ENCODE measurements at places on chromosomes 13 and 19.

DNA sequence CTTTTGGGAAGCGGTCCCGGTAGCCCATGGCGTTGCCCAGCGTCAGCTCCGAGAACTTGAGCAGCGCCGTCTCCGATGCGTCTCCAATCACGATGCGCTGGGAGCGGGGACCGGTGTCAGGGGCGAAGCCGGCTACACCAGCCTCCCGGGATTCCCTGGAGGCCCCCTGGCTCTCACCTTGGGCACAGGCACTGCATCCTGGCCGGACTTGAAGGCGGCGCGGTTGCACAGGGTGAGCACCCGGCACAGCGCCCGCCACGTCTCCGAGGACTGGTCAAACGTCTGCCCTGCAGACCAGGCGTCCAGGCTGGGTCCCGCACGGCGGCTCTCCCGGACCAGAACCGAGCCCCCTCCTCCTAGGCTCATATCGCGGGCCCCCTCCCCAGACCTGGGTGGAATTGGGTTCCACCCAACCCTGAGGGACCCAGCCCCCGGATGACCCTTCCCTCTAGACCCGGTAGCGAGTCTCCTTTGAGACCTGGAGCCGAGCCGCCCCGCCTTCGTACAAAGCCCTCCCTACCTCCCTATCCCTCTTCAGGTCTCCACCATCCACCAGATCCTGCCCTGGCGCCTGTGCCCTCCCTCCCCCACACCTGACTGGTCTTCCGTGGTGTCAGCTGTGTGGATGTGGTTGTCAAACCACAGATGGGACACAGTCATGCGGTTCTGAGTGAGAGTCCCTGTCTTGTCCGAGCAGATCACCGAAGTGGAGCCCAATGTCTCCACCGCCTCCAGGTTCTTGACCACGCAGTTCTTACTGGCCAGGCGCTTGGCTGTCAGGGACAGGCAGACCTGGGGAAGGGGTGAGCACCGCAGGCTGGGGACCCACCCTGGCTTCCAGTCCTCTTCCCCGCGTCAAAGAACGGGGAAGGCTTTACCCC is 4.8 kb downstream of the ATP4A start:
- DNase-seq, result no peak

- DNase-seq, result peak; percentile 40
Measured at GRCh38 chr19:19447536-19448237, 42.2 kb downstream of the GATAD2A start.

GRCh38 chr19:57887195-57887941 is 1.5 kb downstream of the ZNF814 start:
- DNase-seq, result no peak

DNA sequence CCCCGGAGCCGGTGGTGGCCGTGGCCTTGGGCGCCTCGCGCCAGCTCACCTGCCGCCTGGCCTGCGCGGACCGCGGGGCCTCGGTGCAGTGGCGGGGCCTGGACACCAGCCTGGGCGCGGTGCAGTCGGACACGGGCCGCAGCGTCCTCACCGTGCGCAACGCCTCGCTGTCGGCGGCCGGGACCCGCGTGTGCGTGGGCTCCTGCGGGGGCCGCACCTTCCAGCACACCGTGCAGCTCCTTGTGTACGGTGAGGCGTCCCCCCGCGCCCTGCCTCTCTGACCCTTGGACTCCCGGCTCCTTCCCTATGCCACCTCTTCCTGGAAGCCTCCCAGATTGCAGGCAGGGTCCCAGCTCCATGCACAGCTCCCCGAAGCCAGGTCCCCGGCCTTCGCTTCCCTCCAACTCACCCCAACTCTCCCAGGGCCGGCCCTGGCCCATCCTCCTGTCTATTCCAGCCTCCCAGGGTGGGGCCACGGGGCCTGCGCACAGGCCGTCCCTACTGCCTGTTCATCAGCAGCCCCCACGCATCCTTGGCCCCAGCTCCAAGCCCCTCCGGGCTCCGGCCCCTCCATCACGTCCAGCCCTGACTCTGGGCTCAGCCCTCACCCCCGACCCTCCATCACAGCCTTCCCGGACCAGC is 1.7 kb downstream of the MADCAM1 start:
- DNase-seq, result no peak

- no peak for DNase-seq
Measured at GRCh38 chr19:11337080-11337479, 2.4 kb downstream of the RAB3D start.

DNA sequence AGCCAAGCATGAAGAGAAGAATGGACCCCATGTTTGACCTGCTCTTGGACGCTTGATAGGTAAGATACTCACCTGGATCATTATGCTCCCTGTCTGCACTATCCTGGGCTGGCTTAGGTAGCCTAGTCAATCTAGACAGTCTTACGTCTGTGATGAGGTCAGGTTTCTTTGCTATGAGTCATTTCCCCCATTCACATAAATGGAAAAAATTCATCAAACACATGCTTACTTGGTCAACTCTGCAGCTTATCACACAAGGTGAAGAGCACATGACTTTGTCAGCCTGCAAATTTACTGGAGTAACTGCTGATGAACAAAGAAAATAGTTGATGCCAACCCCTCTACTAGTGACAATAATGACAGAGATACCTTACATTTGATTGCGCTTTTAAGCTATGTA is 170.0 kb downstream of the NUFIP1 start:
- peak; percentile 30 for DNase-seq

- no peak for DNase-seq
Measured at GRCh38 chr19:43584484-43584883, 8.9 kb downstream of the PINLYP start.

- no peak for DNase-seq
Measured at GRCh38 chr19:58394821-58395219, 636 bp upstream of the RNF225 start.

- DNase-seq, result no peak
Measured at GRCh38 chr19:13974073-13974472, 21.8 kb downstream of the DCAF15 start.

GRCh38 chr13:39448834-39449233 is 154.2 kb downstream of the LHFPL6 start:
- DNase-seq, result no peak

- DNase-seq, result no peak
Measured at GRCh38 chr19:42872608-42873007, 6.9 kb downstream of the PSG1 start.

GRCh38 chr13:75458696-75459422 is 23.1 kb downstream of the TBC1D4 start:
- no peak for DNase-seq

GRCh38 chr13:110154410-110154933 is 152.5 kb downstream of the COL4A1 start:
- no peak for DNase-seq

- no peak for DNase-seq
Measured at GRCh38 chr19:20078581-20079031, 806 bp downstream of the ZNF90 start.

GRCh38 chr19:38993271-38993670 is 17.7 kb upstream of the FBXO17 start:
- DNase-seq, result no peak

- no peak for DNase-seq
Measured at GRCh38 chr13:35888981-35889380, 242.2 kb downstream of the DCLK1 start.

GRCh38 chr13:90445179-90445578 is 902.3 kb upstream of the MIR17HG start:
- DNase-seq, result no peak

DNA sequence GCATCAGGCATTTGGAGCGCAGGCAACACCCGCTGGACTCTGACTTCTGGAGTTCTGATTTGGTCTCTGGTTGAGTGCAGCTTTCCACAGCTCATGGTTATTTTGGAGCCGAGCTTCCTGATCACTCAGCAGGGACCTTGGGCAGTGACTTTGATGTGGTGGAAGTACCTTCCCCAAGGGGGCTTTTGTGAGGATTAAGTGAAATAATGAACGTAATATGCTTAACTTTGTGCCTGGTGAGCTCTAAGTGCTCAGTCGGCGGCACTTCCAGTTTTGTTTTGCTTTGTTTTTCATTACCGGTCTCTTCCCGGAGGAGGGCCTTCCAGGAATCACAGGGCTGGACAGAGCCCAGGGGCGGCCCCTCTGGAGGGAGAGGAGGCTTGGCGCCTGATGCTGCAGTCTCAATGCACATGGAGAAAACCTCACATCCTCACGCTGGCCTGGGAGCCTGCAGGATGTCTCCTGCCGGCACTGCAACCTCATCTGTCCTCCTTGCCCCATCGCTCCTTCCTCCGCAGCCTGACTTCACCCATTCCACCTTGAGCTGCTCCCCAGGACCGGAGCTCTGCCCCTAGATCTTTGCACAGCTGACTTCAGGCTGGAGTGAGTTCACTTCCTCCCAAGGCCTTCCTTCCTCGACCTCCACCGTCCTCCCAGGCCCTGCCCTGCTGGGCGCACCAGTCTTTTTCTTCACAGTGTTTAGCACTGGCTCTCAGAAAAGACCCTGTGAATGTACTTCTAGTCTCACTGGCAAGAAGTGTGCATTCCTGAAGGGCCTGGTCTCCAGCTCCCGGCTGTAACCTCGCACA is 1.5 kb downstream of the PLEKHF1 start:
- no peak for DNase-seq

DNA sequence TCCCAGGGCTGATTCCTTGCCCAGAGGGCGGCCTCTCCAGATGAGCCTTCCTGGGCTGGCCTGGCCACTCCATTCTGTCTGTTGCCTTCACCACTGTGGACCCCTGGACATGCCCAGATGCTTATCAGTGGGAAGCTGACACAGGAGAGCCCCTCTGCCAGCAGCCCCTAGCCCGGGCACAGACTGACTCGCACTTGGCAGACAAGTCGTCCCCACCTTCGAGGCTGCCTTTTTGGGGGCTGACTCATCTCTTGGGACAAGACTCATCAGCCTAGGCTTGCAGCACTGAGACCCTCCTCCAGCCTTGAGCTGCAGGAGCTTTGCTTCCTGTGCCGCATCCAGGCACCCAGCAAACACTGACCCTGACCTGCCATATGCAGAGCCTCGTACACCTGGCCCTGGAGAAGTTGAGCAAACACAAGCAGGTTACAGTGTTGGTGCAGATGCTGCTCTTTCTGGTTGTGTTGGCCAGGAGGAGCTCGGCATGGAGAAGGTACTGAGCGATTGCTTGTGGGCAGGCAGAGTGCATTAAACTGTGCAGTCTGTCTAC is 8.1 kb downstream of the CHST8 start:
- no peak for DNase-seq

GRCh38 chr19:37654118-37654517 is 1.1 kb downstream of the ZFP30 start:
- no peak for DNase-seq

DNA sequence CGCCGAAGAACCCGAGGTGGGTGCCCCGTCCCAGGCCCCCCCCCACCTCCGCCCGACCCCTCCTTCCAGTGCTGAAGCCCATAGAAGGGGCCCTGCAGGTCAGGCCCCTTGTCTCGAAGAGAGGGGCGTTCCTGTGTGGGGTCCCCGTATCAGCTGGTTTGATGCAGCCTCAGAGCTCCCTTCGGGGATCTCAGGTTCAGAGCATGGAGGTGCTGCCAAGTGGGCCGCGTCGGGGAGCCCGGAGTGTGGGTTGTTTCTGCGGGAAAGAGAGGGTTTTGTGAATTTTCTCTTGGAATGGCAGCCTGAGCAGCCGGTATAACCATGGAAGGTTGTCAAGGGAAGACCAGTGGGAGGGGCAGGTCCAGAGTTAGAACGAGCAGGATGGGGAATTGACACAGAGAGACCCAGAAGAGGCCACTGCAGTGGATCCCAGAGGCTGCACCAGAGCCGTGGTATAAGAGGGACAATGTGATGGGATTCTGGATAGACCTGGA is 384 bp downstream of the TRAPPC2B start:
- no peak for DNase-seq

DNA sequence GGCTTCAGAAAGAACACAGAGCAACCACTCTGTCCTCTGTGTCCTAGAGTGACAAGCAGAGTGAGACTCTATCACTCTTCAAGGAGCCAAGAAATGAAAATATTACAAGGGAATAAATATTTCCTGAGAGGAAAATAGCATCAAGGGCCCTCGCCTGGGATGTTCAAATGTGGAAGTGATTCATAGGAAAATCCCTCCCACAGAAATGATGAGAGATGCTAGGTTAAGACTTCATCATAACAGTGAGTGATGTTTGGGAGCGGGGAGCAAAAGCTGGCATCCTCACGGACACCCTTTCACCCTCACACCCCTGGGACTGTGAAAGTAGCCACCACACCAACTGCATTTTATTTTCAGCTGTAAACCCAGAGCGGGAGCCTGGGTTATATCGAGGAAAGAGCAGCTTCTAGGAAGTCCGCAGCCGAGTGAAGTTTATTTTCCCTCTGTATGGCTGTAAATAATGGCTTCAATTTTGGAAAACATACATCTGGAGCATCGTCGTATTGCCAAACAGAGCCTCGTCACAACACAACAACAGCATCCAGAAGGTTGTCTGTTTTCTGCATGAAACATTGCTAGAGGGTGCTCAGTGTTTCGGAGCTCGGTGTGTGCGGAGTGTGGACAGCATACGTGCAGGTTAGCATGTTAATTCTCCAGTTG is 54.8 kb downstream of the DLEU7 start:
- DNase-seq, result no peak

DNA sequence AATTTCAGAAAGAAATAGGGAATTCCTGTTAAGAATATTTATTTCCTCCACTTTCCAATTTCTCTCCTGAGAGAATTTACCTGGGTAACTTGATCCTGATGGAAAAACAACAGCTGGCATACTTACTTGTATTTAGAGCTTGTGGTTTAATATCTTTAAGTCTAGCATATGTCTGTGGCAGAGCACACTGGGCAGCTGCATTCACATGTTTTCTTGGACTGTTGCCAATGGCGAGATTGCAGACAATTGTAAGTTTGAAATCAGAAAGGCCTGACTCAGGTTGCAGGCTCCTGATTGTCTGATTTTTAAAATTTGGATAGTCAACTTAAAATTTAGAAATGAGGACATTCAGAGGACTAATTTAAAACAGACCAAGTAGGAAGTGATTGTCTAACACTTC is 66.9 kb downstream of the NHLRC3 start:
- no peak for DNase-seq

DNA sequence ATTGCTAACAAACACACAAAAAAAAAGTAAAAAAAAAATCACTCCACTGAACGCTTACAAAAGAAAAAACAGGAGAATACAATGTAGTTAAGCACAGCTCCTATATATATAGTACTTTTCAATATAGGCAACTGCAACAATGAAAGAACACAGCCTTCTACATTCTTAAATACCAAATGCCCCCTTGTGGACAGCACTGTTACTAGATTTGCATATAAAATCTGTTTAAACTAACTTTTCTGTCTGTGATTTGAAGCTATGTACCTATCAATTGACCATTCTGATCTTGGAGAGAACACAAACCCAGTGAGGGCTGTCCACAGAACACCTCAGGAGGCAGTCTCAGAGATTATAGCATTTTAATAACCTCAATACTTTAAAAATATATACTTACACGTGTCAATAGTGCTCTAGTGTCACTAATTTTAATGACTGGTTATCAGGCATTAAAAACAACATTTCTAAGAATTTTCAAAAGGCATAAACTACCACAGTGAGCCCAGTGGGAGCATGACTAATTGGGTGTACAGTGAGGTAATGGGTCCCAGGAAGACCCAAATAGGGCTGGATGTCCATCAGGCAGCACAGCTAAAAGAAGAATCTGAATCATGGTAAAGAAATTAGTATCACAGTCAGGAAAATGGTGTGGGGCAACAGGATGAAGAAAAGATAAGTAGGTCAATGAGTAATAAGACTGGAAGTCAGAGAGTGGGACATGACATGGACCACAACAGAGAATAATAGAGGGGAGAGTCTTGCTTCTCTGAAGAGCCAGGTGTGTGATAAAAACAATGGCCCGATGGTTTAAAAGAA is 22.2 kb downstream of the CCDC169 start:
- no peak for DNase-seq

Measured in T-helper 1 cell (primary cell).